Psoas muscle (tissue), 8 donors: ENCODE measurements at places on chromosomes 6 and 20. TPM values are rescaled to one million over a fixed set of nuclear protein-coding genes. Genes with fewer than 3 reads are reported as not detected.

GRCh38 chr6:97508646-97509045 lies 225.6 kb upstream of the MMS22L start:
- DNase-seq: no peak

Gene SLCO4A1
- polyA plus RNA-seq: 38.5 TPM

DNA sequence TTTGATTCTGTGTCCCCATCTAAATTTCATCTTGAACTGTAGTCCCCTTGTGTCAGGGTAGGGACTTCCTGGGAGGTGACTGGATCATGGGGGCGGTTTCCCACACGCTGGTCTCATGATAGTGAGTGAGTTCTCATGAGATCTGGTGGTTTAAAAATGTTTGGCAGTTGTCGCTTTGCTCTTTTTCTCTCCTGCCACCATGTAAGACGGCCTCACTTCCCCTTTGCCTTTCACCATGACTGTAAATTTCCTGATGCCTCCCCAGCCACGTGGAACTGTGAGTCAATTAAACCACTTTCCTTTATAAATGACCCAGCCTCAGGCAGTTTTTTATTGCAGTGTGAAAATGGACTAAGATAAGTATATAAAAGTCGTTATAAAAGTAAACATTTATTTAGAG lies 80.5 kb upstream of the SGK1 start:
- no peak for DNase-seq

DNA sequence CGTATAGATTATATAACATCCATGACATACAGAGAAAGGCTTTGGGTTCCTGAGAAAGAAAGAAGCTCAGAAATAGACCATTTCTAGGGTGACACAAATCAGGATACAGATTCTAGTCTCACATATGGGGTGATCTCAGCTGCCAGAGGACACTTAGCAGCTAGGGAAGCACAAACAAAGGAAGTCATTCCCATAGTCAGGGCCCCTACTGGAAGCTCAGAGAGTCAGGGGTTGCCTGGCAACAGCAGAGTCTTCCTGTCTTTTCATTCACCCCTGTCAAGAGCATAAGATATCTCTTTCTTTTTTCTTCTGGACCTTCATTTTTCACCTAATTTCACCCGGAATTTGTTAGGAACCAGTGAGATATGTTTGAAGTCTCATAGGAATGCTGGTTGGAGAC lies 81.9 kb upstream of the IYD start:
- no peak for DNase-seq

Gene COL21A1
- polyA plus RNA-seq: 0.27 TPM

DNA sequence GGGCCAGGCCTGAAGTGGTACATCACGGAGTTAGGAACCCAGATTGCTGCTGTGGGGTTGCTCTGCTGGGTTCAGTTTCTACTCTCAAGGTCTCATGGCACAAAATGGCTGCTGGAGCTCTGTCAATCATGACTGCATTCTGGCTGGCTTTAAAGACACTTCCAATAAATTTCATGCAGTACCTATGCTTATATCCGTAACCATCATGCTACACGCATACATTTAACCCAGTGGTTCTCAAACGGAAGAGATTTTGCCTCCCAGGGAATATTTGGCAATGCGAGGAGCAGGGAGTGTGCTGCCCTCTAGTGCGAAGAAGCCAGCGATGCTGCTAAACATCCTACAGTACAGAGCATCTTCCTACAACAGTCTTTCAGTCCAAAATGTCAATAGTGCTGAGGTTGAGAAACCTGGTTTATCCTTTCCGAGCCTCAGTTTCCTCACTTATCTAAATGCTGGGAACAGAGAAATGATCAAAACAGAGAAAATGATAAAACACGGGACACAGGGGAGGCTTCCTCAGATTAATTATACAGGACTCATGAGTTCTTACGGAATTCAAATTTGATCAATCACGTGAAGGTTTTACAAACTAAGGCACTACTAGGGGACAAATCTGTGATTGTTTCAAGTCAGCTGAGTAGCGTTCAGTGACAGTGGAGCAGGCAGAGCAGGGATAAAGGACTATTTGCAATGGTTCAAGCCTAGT lies 9.6 kb upstream of the SLC2A10 start:
- DNase-seq: no peak

DNA sequence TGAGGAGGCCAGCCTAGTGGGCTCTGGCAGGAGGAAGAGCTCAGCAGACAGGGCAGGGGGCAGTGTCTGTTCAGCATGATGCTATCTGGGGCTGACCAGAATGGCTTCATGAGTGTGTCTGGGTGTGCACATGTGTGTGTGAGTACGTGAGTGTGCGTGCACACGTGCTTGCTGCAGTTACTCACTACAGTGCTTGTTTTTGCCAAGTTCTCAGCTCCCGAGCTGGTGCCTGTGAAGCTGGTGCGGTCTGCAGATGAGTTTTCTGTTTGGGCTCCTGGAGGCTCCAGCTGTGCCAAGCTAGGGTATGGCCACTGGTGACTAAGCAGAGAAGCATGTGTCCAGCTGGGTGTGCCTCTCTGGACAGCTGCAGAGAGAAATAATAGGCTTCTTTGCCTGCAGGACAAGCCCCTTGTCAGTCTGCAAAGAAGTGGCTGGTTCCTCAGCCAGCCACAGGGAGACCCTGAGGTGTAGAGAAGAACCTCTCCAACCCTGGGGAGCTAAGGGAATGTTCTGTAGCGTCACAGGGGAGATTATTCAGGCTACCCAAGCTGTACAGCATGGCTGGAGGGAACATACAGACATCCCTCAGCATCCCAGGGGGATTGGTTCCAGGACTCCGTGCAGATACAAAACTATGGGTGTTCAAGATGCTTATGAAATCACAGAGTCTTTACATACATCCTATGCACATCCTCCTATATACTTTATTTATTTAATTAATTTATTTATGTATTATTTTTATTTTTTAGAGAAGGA lies 40.2 kb upstream of the FAM50B start:
- peak; percentile 83 for DNase-seq

Gene TMEM200A
- 0.12 TPM for polyA plus RNA-seq

GRCh38 chr6:104407957-104408356 lies 451.8 kb downstream of the HACE1 start:
- DNase-seq: no peak

- no peak for DNase-seq
Measured at GRCh38 chr6:92767101-92767500, 652.3 kb downstream of the EPHA7 start.

- DNase-seq: no peak
Measured at GRCh38 chr20:47531458-47531857, 29.8 kb downstream of the NCOA3 start.

DNA sequence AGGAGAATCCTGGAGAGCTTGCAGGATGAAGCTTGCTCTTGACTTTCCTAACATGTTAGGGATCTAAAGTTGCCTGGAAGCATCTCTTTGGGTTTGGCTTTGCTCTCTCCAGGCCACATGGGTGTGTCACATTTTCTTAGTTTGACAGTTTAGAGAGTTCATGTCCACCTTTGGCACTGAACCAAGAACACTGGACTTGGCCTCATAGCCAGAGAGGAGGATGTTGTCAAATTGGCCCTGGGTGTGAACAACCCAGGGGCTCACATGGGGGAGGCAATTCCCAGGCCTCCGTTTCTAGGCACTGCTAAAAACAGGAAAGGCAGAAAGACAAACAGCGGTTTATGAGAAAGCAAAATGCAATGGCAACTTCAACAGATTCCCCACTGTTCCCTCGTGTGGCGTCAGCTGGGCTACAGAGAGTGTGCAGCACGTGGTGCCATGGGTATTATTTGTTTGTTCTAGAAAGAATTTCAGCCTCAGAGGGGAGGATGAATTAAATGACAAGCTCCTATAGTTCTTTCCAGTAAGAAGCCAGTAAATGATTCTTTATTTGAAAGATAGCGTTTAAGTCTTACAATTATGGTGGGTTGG lies 93.9 kb downstream of the CLIC5 start:
- DNase-seq: peak; percentile 77
